Mesangial cell (primary cell): ENCODE measurements at places on chromosomes 11 and 22. TPM values are rescaled to one million over a fixed set of nuclear protein-coding genes. Genes with fewer than 3 reads are reported as not detected.

The KCNJ11 gene
- total RNA-seq, result 0.38 and 0.49 TPM in 2 replicates

The NRXN2 gene
- total RNA-seq, result not detected in 2 replicates

The PLEKHA7 gene
- total RNA-seq, result 12.4 and 12.7 TPM in 2 replicates

The PRSS23 gene
- 88.8 and 92.9 TPM in 2 replicates for total RNA-seq

The WNT11 gene
- total RNA-seq, result 0.63 TPM in 1 of 2 replicates, not detected in the other

The P4HA3 gene
- 1.6 and 3.9 TPM in 2 replicates for total RNA-seq

The SLC25A45 gene
- 0.98 and 1.8 TPM in 2 replicates for total RNA-seq

The LRRC74B gene
- not detected in 2 replicates for total RNA-seq

The NCR3LG1 gene
- 3.3 and 5.5 TPM in 2 replicates for total RNA-seq

The KCNC1 gene
- total RNA-seq, result not detected in 2 replicates

The DDT gene
- 171 and 191 TPM in 2 replicates for total RNA-seq

The IMMP1L gene
- total RNA-seq, result 21.0 and 29.3 TPM in 2 replicates

The TREH gene
- not detected in 2 replicates for total RNA-seq

The KCTD14 gene
- total RNA-seq, result 8.5 and 8.6 TPM in 2 replicates

The SCGB2A2 gene
- not detected in 2 replicates for total RNA-seq

The GVQW3 gene
- 0.49 and 1.1 TPM in 2 replicates for total RNA-seq

The PHLDA2 gene
- total RNA-seq, result 45.0 and 110 TPM in 2 replicates

The OSBP2 gene
- total RNA-seq, result 2.0 and 4.8 TPM in 2 replicates

The KRTAP5-8 gene
- not detected in 2 replicates for total RNA-seq

The ARHGAP42 gene
- 21.7 and 27.5 TPM in 2 replicates for total RNA-seq

The EIF3L gene
- total RNA-seq, result 301 and 455 TPM in 2 replicates

The MS4A15 gene
- total RNA-seq, result not detected in 2 replicates

The MYOD1 gene
- not detected in 2 replicates for total RNA-seq

The GNAZ gene
- total RNA-seq, result 1.3 and 3.5 TPM in 2 replicates

The OR8D4 gene
- total RNA-seq, result not detected in 2 replicates

The TRIM51G gene
- not detected in 2 replicates for total RNA-seq

The ZDHHC5 gene
- total RNA-seq, result 45.6 and 59.2 TPM in 2 replicates

The RIBC2 gene
- total RNA-seq, result 0.25 and 0.81 TPM in 2 replicates

The CRYBB3 gene
- total RNA-seq, result not detected in 2 replicates

The LRRN4CL gene
- total RNA-seq, result 0.16 and 0.38 TPM in 2 replicates

The INPPL1 gene
- 91.7 and 129 TPM in 2 replicates for total RNA-seq

The SRPRA gene
- total RNA-seq, result 61.5 and 82.9 TPM in 2 replicates
